ENCODE measurements at places on chromosomes 5 and 9.

DNA sequence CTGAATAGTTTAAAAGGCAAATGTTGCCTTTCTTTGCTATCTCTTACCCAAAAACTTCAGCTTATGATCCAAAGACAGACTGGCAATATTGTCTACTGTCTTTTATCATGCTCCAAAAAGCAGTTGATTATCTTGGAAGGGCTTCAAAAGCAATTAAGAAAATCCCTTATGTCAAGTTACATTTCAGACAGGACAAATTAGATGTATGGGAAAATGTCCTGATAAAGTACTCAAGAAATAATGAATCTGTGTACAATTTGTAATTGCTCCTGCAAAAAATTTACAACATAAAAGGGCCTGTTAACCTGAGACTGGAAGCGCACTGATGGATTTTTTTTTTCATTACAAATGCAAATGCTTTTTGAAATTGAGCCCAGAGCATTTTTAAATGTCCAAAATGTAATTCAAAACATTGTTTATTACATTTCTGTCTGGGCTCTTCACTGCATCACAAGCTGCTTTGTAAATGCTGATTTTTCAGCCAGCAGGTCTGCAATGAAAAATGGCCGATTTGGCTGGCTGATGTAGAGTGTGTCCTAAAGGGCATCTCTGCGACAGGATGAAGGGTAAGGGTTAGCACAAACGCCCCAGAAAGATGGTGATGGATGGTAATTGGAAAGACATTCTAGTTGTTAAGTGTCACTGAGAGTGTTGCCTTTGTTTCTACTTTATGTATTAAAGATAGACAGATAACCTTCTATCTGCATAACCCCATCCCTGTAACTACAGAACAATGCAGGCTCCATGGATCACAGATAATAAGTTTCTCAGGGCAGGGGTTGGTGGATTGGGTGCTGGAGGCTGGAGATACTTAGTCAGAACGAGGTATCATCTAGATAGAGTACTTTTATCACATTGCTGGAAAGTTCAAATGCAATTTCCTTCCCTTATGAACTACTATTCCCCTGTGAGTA lies 27.0 kb downstream of the MAT2B start:
- no peak for DNase-seq

GRCh38 chr5:159657771-159658170 lies 258.5 kb upstream of the ADRA1B start:
- no peak for DNase-seq

GRCh38 chr5:118529361-118530144 lies 458.8 kb downstream of the DTWD2 start:
- no peak for DNase-seq

DNA sequence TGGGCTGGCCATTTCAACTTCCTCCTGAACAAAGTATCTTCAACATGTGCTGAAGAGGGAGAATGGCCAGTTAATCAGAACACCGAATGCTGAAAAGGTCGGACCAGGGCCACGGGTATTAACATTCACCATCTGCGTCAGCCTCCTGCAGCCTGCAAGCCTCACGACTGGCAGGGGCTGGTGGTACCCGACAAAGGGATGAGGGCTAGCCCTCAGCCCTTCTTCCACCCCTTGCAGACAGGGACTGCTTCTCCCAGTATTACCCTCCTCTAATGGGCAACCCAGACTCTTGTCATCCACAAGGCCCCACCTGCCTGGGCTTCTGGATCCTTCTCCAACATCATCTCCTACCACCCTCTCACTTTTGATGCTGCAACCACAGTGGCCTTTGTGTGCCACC lies 246.6 kb downstream of the FSTL4 start:
- DNase-seq: no peak
